ENCODE measurements at places on chromosomes 1 and 21. TPM values are rescaled to one million over a fixed set of nuclear protein-coding genes. Genes with fewer than 3 reads are reported as not detected.
A peak's percentile ranks its signal among the peaks of the same experiment; 100 is the strongest.

GPR25 gene
- not detected for total RNA-seq

FMO5 gene
- 0.28 TPM for total RNA-seq

VWA1 gene
- 7.0 TPM for total RNA-seq

JAK1 gene
- 5.0 TPM for total RNA-seq

TCEANC2 gene
- total RNA-seq = 8.8 TPM

DNAH14 gene
- 118 TPM for total RNA-seq

BACH1 gene
- total RNA-seq = 93.8 TPM

UQCRHL gene
- 4.8 TPM for total RNA-seq

JUN gene
- 10.2 TPM for total RNA-seq

CSDE1 gene
- 1,101 TPM for total RNA-seq

ADAMTS4 gene
- total RNA-seq = 1.3 TPM

NIBAN1 gene
- 0.36 TPM for total RNA-seq

TMEM82 gene
- not detected for total RNA-seq

GRIK1 gene
- total RNA-seq = 0.37 TPM

GRCh38 chr1:233328142-233328921 is 808 bp downstream of the MAP3K21 start:
- DNase-seq = peak; percentile 61

DNA sequence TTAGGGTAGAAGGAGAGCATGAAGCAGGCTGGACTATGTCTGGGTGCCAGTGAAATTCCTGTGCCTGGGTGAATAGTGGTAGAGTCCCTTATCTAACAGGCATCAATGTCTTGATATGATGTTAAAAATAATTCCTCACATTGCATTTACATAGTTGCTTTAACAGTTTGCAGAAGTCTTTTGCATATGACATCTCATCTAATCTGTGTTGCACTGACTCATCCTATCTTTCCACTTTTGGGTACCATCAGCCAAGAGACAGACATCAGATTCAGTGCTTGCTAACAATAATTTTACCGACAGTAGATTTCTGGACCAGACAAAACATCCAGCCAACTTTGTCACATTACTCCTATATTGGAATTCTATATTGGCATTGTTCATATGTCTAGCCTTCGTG is 92.5 kb downstream of the WDR64 start:
- DNase-seq = no peak

- DNase-seq = peak; percentile 48
Measured at GRCh38 chr1:240455228-240455821, 156.6 kb downstream of the GREM2 start.

GRCh38 chr1:29912425-29912824 is 676.1 kb downstream of the PTPRU start:
- no peak for DNase-seq

- DNase-seq = no peak
Measured at GRCh38 chr1:29280409-29281131, 44.2 kb downstream of the PTPRU start.

DNA sequence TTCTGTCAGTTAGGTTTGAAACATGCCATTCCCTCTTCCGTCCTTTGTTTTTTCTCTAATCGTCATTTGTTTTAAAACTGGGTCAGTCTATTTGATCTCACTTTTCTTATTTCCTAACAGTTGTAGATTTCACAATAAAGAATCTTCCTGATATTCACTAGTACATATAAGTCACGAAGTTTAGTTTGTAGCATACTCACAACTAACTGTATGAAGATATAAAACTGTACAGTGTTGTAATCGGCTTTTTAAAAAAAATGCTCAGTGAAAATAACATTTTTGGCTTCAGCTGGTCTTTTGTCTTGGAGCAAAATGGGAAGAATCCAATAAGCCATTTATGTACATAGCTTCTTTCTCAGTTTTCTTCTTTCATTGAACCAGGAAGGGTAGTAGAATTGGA is 78.3 kb downstream of the NCAM2 start:
- no peak for DNase-seq

DNA sequence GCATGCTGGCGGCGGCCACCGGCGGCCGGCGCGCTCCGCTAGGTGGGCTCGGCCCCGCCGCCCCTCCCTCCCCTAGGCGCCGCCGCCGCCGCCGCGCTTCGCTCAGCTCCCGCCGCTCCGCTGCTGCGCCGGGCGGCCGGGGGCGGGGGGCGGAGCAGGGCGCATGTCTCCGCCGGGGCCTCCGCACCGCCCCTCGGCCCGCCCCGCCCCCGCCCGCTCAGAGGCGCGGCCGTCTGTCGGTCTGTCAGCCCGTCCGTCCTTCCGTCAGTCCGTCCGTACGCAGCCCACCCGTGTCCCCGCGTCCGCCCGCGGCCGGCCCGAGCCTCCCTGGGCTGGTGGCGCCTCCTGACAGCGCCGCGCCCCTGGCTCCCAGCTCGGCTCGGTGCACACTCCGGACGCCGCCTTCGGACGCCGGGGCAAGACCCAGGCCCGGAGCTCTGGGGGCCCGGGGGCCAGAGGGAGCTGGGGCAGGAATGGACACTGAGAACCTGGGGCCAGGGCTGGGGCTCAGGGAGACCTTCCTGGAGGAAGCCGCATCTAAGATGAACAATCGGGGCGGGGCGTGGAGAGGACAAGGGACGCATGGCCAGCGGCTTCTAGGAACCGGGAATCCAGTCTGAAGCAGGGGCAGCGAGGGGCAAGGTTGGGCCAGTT is at the start of gene GPR153:
GPR153 (minus strand) TSS at position 138 of the 654 bp plus-strand sequence. CDS start 6,193 bp downstream, outside the sequence.
- peak; percentile 89 for DNase-seq

- no peak for DNase-seq
Measured at GRCh38 chr1:37478890-37479254, 4.5 kb downstream of the ZC3H12A start.

GRCh38 chr1:163273766-163274441 is 47.9 kb upstream of the NUF2 start:
- DNase-seq = no peak

DNA sequence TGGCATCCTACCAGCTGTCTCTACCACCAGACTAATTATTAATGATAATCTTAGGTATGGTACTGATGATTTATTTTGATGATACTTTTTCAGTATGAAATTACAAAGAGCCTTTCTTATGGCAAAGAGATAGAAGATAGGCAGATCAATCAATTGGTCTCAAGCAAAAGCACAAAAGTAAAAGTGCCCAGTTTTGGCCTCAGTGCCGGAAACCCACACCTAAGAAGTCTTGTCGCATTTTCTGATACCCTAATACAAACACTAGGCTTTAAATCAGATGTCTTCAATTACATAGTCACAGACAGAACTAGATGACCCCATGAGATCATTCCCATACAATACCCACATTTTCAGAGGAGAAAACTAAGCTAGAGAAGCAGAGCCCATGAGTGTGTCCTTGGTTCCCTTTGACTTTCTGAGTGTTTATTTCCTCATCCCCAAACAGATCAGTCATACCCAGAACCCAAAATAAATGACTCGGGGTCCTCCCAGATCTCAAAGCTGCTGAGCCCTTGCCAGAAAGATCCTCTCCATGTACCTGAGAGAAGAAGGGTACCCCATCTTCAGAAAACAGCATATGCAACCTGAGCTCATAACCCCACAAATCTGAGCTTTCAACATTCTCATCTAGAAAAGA is 7.7 kb downstream of the ITPKB start:
- no peak for DNase-seq

GRCh38 chr1:159187647-159188374 is 16.4 kb downstream of the CADM3 start:
- DNase-seq = no peak

GRCh38 chr1:154575147-154575927 is 7.8 kb downstream of the CHRNB2 start:
- DNase-seq = no peak

- no peak for DNase-seq
Measured at GRCh38 chr1:226274138-226274537, 34.8 kb downstream of the LIN9 start.

DNA sequence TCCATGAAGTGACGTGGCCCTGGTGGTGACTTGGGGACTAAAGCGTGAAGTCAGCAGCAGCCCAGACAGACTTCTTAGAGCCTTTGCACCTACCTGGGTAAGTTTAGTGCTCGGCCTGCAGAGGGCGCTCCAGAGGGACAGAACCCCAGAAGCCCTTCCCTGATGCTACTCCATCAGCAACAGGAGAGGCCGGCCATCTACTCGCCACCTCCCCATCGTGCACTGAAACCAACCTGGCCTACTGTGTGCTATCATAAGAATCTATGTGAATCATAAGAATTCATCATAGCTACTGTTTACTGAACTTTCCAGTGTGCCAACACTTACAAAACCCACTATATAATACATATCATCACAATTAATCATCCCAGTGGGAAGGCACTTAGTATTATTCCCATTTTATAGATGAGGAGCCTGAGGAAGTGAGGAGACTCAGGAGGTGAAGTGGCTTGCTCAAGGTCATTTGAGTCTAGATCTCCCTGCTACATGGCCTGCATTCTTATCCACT is 7.9 kb upstream of the EDN2 start:
- peak; percentile 43 for DNase-seq

DNA sequence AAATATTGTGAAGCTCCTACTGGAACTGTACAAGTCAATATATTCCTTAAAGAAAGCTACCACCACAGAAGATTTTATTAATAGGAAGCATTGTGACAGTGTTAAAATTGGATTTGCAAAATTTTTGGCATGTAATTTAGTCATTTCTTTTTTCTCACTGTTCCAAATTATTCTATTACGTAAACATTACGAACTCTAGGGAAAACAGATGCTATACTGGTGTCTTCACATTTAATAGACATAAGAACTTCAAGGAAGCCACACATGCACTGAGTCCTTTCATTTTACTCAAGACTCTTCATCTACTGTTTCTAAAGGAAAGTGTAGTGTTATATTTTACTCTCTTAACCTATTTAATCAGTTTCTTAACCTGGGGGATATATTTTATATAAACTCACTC is 135.4 kb downstream of the HMCN1 start:
- no peak for DNase-seq

- DNase-seq = peak; percentile 18
Measured at GRCh38 chr1:175493321-175494010, 249.9 kb downstream of the TNR start.

GRCh38 chr1:19412654-19413053 is 72.7 kb downstream of the CAPZB start:
- no peak for DNase-seq

DNA sequence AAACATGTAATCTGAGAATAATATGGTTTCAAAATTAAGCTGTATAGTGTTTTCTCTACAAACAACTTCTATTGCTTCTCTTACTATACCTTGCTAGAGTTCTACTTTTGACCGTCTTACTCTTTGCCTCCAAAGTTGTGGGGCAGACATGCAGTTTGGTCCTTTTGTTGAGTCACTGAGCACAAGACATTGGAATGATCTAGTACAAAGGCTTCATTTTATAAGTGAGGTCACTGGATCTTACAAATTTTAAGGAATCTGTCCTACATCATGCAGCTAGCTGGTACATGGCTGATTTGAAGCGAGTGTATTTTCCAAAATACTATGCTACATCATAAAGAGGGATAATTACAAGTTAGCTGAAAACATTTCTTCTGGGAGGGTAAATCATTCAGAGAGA is 28.8 kb downstream of the OR10J1 start:
- DNase-seq = no peak

GRCh38 chr1:11729498-11730428 is 6.2 kb upstream of the AGTRAP start:
- DNase-seq = no peak

- DNase-seq = peak; percentile 3
Measured at GRCh38 chr1:185154912-185155513, 1.7 kb downstream of the TRMT1L start.

GRCh38 chr1:223726380-223727001 is 14.2 kb downstream of the CAPN2 start:
- DNase-seq = peak; percentile 58

GRCh38 chr1:54408147-54409066 is 2.2 kb upstream of the SSBP3 start:
- DNase-seq = no peak

DNA sequence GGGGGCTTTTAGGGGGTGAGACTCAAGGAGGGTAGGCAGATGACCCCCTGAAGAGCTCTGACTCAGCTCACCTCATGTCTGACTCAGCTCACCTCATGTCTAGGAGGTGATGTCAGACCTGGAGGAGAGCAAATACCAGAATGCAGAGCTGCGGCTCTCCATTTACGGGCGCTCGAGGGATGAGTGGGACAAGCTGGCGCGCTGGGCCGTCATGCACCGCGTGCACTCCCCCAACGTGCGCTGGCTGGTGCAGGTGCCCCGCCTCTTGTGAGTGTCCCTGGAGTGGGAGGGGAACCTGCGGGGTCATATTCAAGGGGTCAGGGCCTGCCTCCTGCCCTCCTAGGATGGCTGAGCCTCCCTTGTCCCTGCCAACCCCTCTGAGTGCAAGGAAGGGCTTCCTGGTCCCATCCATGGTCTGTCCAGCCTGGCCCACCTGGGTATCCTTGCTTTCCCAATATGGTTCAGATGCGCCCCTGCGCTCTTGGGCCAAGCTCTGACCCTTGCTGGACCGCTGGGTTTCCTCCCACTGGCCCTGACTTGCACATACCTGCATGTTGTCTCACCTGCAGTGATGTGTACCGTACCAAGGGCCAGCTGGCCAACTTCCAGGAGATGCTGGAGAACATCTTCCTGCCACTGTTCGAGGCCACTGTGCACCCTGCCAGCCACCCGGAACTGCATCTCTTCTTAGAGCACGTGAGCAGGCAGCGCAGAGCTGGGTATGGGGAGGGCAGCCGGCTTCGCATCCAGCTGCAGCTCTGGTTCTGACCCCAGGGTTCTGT is 9.1 kb downstream of the AMPD2 start:
- no peak for DNase-seq

DNA sequence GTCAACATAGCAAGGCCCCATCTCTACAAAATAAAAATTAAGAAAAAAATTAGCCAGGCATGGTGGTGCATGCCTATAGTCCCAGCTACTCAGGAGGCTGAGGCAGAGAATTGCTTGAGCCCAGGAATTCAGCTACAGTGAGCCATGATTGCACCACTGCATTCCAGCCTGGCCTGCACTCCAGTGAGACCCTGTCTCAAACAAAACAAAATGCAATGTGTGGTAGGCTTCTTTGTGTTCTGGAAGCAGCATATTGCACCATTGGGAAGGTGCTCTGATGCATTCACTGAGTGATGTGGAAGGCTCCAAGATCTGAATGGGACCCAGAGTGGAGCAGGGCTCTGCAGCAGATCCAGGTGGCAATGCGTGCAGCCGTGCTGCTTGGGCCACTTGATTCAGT is 99.6 kb upstream of the COG2 start:
- DNase-seq = no peak

DNA sequence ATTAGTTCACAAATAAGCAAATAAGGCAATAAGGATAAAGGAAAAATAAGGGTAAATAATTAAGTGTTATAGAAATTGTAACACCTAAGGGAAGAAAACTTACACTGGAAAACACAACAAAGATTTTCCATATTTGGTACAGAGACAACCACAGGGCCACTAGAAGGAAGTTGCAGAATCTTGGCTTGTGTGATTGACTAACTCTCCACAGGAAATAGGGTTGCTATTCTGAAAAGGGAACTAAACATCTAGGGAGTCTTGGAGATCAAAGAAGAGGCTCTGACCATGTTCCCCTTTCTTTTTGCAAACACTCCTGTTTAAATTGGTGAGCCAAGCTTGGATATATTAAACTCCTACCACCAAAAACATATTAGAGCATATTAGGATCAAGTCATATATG is 59.1 kb downstream of the APCS start:
- no peak for DNase-seq

- DNase-seq = no peak
Measured at GRCh38 chr21:35195232-35195631, 146.1 kb upstream of the RUNX1 start.

Measured in neural progenitor cell (in vitro differentiated cells).